ENCODE measurements at places on chromosomes 2 and 18.

DNA sequence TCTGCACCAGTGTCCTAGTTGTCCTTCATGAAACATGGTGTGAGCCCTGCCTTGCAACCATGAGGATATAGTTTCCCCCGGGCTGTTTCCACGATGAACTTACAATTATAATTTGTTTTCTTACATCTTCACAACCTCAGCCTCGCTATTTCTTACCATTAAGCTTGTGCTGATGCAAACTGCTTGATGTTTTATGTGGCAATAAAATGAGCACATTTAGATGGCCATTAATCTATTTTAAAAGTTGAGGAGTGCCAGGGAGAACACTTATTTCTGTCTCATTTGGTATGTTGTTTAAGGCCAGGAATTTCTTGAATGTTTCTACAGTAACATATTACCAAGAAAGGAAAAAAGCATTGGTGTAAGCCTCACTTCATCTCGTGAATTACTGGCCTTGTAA is 214.5 kb upstream of the SLC8A1 start:
- DNase-seq: no peak

DNA sequence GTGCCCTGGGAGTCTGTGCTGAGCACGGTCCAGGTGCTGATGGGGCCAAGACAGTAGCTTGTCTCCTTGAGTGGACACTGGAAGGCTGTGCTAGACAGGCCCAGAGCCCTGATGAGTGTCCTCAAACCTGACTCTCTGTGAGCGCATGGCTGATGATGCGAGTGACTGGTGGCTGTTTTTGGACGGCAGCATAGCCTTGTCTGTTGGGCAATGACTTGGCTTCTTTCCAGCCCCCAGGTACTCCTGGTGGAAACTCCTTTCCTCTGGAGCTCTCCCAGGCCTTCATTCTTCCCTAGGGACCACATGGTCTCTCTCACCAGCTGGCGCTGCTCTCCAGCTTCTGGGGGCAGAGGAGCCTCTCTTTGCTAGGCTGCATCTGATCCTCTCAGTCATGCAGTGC is 207.6 kb upstream of the SMIM21 start:
- no peak for DNase-seq

DNA sequence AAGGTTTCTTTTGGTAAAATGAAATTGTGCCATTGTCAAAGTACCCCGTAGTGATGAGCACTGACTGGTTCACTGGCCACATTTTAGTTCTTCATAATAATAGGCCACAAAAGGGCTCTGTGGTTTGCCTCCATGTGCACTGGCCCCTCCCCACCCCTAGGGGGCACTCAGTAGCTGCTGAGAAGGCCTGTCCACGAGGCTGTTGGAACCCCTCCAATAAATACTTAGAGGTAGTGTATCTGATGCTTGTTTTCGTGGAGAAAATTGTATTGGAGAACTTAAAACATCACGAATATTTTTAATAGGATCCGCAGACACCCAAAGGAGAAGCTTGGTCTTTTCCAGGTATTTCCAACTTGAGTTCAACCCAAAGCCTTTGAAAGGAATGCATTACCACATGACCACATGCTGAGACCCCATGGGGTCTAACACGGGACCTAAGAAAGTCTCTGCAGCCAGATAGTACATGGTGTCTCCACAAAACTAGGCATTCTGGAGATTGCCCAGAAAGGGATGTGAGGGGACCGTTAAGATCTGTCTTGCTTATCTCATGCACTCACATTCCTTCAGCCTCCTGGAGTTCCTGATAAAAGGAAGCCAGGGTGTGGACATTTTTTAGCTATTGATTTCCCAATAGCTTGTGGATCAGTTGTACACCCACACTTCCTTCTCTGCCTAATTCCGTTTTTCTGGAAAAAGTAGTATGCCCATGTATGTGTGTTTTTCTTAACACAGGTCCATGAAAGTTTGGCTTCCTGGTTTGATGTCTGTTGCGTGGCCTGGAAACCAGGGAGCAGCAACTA is 28.5 kb upstream of the NOSTRIN start:
- peak; percentile 78 for DNase-seq

DNA sequence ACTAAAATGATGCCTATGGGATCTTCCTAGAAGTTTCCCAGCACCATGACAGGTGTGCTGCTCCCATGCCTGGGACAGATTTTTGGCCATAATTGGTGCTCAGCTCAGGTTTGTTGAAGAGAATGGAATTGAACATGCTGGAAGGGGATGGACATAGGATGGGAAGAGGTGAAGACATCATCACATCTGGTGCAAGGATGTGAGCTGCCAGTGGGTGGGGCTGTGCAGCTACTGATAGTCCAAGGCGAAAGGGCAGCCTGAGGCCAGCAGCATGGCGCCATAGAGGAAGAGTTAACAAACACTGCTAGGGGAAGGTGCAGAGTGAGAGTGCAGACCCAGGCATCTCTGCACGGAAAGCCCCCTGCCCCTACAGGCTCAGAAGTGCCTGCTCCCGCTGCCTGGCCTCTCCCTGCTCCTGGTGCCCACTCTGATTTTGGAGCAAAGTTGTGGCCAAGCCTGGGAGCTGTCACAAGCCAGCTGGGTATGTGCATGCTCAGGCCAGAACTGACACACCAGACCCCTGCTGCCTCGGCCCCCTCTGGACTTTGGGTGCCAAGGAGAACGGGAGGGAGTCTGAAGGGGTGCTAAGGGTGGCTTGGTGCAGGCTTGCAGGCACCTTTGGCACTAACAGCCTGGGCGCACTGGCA is 178.6 kb downstream of the ZBTB7C start:
- peak; percentile 53 for DNase-seq

- DNase-seq: peak; percentile 73
Observed at GRCh38 chr2:38178556-38179419, 102.8 kb upstream of the CYP1B1 start.

DNA sequence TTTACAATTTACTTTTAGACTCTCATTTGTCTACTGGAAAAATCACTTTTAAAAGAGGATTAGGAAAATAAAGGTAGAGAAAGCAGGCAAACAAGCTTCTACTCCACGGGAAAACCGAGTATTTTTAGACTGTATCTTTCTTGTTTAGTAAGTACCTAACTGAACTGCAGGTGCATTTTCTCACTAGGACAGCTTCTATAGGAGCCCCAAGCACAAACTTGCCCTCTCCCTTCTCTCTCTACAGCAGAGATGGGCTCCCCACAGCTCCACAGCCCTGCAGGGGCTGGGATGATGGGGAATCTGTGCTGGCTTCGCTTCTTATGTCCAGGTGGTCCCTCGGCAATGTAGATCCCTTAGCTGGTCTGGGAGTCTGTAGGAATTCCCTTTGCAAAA is 16.2 kb downstream of the PSTPIP2 start:
- DNase-seq: no peak

DNA sequence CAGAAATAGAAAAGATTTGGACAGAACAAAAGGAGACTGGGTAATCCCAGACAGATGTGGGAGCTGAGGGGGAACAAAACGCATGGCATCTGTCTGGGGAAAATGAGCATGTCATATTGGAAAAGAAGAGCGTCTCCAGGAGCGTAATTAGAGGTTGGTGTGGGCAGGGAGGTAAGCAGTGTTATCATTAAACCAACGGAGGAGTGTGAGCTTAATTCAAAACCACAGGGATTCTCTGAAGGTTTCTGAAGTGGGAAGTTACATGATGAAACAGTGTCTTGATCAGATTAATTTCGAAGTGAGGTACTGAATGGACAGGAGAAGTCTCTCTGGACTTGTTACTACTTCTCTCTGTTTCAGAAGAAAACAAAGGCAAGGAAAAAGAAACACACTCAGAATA is 53.3 kb downstream of the DTNB start:
- DNase-seq: no peak

- DNase-seq: no peak
Observed at GRCh38 chr2:84782717-84783442, 98.0 kb downstream of the TRABD2A start.

DNA sequence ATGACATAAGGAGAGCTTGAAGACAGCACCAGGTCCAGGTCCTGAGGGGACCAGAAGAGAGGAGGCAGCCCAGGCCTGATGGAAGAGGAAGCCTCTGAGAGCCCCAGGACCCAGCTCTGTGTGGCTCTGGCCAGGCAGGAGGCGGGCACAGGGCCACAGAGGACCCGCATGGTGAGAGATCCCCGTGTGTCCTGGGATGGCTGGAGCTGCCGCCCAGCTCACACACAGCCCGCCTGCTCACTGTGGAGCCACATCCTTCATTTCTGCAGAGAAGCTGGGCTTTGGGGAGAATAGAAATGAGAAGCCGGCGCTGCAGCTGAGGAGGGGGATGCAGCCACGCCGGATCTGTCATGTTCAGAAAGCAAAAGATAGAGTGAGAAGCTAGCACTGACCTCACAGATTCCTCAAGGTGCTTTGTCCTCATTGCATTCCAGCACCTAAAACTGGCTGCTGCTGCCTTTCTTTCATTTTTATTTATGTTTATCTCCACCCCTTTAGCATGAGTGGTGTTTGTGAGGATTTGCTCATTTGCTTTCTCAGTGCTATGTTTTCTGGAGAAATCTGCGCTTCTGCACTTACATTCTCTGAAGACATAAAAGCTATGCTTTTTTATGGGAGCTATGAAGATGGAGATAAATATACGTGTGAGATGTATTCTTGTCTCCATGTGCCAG is 307.6 kb upstream of the MYT1L start:
- no peak for DNase-seq

DNA sequence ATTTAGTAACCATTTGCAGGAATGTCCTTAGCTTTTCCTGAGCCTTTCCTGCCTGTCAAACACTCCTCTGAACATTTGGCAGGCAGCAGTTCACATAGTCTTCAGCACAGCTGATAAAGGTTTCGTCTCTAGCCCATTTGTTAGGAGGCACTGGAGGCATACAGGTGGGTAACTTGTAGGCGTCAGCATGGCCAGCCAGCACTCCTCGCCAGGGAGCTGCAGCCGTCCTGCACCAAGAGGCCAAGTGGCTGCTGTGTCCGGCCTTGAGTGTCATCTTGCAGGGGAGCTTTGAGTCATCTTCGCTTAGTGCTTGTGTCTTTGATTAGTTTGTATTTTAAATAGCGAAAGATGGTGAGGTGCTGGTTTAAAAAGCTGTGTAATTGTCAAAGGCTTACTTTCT is 120.3 kb upstream of the NFATC1 start:
- no peak for DNase-seq

DNA sequence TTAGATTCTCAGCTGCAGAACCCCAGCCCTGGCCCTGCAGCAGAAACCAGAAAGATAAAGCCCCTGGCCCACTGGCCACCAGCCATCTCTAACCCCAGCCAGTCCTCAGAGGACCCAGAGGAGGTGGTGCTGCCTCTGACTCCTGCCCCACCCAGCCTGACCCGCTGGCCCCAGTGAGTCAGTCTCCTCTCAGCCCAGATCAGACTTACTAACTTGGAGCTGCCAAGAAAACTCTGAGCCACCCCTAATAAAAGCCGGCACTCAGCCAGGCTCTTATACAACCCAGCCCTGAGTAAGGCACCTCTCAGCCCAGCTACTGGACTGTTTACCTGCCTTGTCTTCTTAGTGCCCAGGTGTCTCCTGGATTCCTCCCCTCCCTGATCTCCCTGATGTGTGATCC is 2.0 kb downstream of the SLC14A2 start:
- no peak for DNase-seq

GRCh38 chr18:52465391-52465790 is 125.4 kb downstream of the DCC start:
- DNase-seq: no peak

DNA sequence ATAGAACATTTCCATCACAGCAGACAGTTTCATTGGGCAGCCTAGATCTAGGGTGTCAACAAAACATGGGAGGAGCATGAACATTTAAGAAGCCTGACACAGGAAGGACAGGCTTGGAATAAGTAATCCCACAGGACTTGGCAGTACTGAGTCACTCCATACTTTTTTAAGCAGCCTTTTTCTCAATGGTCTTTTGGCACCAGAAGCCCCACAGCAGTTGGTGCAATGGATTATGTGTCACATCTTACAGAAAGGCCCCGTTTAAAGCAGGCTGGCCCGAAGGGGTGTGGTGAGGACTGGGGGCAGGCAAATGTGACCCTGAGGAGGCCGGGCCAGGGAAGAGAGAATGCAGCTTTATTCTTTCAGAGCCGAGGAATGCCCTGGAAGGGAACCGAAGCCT is 26.6 kb downstream of the SPTBN1 start:
- no peak for DNase-seq

DNA sequence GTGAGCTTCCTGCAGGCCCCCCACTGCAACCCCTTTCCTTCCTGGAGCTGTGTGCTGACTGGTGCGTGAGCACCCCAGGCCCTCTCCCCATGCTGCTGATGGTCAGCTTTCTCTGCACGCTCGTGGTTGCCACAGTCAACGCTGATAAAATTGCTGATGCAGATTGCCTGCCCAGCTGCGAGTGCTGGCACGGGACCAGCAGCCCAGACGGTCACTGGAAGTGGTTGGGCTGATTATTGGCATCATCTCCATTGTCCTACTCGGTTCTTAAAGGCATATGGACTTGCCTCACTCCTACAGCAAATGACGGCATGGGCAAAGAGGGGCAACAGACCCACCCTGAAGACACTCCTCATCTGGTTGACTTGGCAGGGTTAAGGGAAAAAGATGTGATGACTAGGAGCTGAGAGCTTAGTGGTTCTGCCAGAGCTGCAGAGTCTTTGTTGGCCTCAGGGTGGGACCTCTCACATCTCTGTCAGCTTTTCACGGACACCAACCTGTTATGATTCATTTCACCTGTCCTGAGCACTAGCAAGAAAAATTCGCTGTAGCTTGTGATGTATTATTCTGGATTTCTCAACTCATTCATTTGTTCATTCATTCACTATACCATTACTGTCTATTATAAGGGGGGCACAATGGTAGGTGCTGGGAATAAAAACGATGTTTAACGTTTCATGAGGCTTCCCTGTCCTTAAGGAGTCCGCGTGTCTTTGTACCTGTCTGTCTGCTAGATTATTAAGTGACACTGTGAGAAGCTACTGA is 38.4 kb downstream of the PAX8 start:
- DNase-seq: peak; percentile 28

GRCh38 chr2:208315081-208315788 is 49.2 kb downstream of the PIKFYVE start:
- DNase-seq: no peak

DNA sequence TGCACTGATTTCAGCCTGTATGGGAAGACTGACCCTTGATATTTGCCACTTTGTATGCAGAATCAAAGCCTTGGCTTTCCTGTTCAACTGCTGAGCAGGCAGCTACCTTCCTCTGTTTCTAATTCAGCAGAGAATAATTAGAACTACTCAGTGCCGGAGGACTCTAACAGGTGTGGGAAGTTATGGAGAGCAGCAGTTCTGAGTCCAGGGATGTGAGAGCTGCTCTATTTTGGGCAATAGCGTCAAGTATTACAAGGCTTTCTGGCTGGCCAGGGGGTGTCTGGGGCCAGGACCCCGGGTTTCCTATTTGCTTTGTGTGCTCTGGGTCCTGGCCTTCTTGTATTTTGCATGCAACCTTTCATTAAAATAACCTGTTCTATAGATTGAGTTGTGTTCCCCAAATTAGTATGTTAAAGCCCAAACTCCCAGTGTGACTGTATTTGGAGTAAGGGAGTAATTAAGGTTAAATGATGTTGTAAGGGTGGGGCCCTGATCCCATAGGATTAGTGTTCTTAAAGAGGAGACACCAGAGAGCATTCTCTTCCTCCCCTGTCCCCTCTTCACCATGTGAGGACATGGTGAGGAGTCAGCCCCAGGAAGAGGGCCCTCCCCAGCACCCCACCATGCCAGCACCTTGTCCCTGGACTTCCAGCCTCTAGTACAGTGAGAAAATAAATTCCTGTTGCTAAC is 5.6 kb upstream of the NTSR2 start:
- no peak for DNase-seq
